CD8-positive, alpha-beta memory T cell (primary cell): ENCODE measurements at places on chromosomes 6 and 20.

DNA sequence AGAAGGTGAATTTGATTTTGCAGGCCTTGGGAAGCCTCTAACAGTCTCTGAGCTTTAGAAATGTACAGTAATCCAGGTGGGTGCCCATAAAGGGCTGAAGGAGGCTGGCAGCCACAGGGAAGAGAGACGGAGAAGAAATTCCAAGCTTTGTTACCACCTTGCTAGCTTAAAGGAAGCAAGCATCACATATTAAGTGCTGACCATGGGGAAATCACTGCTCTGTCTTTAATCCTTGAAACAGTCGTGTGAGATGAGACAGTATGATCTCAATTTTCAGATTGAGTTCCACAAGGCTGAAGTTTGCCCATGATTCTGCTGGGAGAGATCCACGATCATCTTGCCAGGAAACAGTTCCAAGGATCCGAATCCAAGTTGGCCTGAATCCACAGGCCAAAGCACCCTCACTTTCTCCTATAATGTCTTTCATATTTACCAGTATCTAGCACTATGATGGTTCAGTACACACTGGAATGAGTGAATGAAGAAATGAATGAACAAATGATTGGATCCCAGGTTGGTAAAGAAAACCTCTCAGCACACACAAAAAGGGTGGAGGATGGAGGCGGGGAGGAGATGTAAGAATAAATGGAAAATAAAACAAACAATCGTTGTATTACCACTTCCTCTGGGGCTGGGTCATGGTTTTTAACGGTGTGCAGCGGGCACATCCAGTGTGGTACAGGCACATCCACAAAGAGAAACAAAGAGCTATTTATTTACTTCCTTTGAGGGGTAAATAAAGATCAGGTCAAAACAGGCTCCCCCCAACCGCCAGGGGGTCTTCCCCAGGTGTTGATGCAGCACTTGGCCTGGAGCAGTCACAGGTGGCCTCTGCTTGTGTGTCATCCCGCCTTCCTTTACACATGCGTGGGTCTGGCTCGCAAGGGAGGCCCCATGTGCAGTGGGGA, 28.2 kb upstream of the TAF8 start:
- peak; percentile 50 for DNase-seq

- no peak for DNase-seq
These were observed 493 bp upstream of the SGK1 start for GRCh38 chr6:134318236-134318973.

DNA sequence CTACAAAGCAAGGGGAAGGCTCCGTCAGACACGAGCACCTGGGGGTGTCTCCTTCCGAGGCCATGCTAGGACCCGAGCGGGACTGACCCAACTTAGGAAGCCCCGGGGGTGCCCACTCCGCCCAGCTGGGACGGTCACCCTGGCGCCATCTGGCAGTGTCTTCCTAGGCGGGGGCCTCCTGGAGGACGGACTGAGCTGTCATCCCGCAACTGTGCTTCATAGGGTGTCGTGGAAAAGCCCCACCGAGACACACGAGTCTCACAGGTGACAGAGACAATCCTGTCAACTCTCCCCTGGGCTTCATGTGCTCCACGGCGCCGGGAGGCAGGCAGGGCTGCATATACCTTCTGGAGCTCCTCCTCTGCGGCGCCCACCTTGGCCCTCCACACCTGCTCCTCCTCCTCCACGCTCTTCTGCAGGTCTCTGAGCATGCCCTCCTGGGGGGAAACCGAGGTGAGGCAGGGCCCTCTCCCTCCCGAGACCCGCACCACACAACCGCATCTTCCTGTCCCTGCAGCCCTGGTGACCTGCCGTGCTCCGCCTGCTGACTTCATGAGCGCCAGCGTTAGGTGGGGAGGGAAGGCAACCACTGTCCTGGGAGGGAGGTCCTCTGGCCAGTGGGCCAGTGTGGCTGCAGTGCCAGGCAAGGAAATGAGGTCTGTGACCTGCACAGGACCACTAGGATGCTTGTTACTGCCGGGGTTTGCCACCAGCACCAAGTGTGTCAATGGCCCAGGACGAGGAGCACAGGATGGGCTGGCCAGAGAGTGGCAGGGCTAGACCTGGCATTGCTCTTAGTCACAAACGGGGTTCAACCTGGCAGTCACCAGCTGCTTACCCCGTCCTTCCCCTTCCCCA, 50.7 kb downstream of the DSTN start:
- DNase-seq = peak; percentile 36

DNA sequence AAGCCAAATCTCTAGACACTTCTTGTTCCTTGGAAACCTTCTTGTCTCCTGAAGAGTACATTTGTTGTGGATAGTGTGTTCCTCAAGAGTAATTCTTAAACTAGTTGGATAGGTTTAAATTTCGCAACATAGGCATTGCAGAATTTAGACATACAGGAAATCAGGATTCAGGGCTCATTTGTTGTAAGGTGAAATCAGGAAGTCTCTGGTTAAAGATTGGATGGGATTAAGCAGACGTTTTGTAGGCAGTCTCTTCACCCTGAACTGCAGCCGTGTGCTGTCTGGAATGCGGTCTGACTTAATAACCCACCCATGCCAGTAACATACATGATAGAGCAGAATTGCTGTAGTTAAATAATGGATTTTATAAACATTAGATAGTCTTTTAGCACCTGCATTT, 21.7 kb downstream of the HIVEP1 start:
- no peak for DNase-seq
